ENCODE measurements at places on chromosomes 13 and 19.

DNA sequence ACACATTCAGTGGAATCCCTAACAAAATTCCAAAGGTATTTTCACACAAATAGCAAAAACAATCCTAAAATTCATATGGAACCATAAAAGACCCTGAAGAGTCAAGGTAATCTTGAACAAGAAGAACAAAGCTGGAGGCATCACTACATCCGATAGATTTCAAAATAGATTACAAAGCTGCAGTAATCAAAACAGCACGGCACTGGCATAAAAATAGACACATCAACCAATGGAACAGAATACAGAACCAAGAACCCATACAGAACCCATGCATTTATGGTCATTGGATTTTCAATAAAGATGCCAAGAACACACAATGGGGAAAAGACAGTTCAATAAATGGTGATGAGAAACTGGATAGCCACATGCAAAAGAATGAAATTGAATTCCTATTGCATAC, 32.5 kb downstream of the ZNF566 start:
- DNase-seq, result no peak

- peak; percentile 61 for DNase-seq
Observed at GRCh38 chr13:77833331-77833863, 85.2 kb downstream of the EDNRB start.

DNA sequence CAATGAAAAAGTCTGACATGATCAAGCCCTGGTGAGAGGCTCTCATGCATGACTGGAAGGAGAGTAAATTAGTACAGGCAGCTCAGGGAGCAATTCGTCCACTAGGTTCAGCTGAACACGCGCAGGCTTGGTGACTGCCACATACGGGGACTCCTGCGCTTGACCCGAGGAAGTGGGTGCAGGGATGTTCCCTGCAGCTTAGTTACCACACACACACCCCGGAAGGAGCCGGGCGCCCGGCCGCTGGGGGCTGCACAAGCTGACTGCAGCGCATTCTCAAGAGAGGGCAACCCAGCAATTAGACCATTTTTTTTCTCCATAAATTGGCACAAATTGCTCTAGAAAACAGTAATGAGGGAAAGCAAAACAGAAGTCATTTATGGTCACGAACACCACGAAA, 23.0 kb upstream of the MIER2 start:
- DNase-seq, result no peak

- DNase-seq, result no peak
Observed at GRCh38 chr13:97329331-97329730, 104.6 kb upstream of the RAP2A start.

DNA sequence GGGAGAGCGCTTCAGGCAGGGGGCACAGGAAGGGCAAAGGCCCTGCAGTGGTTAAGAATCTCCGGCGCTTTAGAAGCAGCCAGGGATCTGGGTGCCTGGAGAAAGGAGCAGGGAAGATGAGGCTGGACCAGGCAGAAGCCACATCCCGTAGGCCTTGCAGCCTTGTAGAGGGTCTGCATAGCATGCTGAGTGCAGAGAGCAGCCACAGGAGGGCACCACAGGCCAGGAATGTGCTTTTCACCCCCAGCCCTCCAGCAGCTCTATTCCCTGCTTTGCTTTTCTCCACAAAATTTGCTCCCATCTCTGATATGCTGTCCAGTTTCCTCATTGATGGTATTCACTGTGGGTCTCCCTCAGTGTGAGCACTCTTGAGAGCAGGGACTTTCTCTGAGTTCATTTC, 5.7 kb downstream of the WDR62 start:
- DNase-seq, result peak; percentile 61

DNA sequence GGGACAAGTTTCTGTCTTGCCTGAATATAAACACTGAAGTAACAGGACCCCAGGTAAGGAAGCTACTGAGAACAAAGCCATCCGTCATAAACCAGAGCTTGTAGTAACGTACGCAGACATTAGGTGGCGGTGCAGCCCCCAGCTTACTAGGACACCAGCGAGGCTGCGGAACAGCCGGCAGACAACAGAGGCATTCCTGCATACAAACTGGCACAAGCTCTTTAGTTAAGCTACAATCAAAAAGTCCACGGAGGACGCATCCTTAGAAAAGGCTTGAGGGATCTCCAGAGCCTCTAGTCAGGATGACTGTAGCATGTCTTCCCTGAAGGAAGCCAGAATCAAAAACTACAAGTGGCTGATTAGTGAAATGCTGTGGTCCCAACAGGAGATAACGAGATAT, 26.2 kb downstream of the ZNF160 start:
- no peak for DNase-seq

DNA sequence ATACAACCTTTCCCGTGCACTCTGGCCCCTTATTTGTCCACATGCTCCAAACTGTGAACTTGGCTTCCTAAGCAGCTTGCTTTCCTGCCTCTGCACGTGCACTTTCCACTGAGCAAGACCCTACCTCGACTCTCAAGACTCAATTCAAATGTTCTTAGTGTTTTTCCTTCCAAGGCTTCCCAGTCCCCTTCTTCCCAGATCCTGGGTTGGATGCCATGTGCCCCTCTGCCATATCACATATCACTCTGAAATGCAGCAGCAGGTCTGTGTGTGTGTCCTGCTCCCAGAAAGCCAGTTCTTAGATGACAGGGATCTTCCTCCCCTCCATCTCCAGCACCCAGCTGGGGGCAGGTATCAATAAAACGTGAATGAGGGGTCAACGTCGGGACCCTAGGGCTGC, 3.0 kb downstream of the ZNF557 start:
- DNase-seq, result no peak

DNA sequence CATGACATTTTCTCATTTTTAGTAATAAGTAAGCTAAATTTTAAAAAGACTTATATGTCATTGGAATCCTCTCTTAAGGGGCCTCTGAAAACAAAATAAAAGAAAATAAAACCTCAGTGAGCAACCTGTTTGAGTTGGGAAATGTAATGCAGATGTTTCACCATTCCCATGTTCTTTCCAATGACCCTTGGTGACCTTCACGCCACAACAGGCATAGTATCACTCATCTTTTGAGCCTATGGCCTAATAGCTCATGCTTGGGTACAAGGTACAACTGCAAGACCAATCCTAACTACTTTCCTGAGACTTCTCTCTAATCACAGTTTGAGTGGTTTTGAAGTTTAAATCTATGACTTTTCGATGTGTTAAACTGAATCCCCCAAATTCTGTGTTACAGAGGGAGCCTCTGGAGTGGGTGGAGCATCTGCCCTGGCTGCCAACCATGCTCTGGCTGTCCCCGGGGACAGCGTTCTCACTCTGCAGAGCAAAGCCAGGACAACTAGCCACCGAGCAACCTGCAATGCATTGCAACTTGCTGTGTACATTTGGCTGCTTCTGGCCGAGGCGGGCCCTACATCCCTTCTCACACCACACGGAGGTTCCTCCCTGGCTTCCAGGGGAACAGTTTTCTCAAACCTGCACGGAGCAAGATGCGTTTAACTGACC, 307.9 kb upstream of the MAB21L1 start:
- no peak for DNase-seq

DNA sequence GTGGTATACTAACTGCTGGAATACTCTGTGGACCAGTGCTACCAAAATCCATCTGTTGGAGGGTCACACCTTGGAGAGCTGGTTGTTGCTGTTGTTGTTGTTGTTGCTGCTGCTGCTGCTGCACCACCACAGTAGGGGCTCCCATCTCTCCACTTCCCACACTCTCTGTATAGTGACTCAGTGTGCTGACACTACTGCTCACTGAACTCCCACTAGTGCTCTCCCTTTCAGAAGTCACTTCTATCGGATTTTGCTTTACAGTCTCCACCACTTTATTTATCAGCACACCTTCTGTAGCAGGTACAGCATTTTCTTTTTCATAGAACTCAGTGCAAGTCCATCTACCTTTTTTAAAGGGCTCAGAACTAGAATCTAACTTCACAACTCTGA, 1.7 kb downstream of the TSC22D1 start:
- DNase-seq, result no peak

DNA sequence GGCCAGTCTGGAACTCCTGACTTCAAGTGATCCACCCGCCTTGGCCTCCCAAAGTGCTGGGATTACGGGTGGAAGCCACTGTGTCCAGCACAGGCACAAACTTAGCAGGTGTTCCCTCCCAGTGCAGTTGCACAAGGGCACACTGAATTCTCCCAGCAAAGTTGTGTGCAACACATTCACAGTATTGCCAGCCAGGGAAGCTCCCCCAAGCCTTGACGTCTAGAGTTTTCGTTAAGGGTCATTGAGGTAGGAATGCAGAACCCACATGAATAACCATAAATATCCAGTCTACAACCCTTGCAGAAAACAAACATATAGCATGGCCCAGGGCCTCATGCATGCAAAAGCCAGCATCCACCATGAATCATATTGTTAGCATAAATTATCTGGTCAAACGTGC, 3.3 kb upstream of the AURKC start:
- DNase-seq, result no peak

DNA sequence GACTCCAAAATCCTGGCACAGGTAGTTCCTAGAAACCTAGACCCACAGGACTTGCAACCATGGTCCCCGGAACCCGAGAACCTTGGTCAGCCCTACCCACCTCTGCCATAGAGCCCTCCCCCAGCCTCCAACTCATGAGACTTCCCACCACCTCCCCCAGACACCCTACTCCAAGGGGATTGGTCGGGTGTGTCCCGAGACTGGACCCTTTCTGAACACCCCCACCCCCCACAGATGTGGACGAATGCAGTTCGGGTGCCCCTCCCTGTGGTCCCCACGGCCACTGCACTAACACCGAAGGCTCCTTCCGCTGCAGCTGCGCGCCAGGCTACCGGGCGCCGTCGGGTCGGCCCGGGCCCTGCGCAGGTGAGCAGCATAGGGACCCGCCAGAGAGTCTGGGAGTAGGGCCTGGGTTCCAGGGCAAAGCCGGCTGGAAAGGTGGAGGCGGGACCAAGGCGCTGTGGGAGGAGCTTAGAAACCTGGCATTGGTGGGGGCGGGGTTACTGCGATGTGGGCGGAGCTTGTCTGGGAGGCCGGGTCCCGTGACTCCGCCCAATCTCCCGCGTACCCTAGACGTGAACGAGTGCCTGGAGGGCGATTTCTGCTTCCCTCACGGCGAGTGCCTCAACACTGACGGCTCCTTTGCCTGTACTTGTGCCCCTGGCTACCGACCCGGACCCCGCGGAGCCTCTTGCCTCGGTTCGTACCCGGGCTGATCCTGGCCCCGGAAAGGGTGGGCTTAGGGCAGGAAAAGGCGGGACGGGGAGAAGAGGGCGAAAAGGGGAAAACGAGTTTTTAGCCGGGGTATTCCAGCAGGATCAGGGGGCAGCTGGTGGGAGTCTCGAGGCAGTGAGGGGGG, 11.9 kb downstream of the LTBP4 start:
- no peak for DNase-seq

DNA sequence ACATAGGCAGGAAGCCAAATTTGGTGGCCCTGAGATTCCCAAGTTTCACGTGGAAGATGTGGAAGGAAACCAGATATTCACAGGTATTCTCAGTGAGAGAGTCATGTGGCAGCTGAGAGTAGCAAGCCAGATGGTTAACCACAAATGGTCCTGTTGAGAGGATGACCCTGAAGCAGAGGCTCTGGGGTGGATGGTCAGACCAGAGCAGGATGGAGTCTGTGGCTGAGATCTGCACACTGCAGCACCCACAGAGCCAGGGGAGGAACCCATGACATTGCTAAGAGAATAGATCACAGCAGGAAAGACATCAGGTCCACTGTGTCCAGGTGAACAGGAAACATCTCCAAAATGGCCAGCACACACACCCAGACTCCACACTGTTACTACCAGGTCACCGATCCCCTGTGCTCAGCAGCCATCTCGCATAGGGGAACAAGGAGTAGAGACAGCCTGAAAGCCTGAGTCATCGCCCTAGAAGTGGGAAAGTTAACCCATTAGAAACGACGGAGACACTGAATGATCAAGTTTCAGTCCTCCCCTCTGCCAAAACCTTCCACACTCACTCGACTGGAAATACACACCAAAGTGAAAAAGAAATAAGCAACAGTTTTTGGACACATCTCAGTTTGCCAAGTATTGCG, 160.0 kb downstream of the RBM26 start:
- DNase-seq, result peak; percentile 14

DNA sequence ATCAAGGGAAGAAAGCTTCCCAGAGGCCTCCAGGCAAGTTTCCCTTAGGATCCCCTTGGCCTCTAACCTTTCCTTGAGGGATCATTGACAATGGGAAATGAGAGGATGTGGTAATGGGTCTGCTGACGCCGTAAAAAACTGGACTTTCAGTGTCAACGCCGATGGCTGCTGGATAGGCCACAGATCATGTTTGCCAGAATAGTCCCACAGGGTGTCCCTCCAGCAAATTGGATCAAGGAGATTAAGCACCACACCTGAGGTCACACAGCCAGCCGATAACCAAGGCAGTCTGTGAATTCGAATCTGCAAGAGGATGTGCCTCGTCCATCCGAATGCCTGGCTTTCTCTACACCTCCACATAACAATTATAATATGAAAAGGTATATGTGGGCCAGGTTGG, 17.6 kb downstream of the BCAT2 start:
- DNase-seq, result no peak

DNA sequence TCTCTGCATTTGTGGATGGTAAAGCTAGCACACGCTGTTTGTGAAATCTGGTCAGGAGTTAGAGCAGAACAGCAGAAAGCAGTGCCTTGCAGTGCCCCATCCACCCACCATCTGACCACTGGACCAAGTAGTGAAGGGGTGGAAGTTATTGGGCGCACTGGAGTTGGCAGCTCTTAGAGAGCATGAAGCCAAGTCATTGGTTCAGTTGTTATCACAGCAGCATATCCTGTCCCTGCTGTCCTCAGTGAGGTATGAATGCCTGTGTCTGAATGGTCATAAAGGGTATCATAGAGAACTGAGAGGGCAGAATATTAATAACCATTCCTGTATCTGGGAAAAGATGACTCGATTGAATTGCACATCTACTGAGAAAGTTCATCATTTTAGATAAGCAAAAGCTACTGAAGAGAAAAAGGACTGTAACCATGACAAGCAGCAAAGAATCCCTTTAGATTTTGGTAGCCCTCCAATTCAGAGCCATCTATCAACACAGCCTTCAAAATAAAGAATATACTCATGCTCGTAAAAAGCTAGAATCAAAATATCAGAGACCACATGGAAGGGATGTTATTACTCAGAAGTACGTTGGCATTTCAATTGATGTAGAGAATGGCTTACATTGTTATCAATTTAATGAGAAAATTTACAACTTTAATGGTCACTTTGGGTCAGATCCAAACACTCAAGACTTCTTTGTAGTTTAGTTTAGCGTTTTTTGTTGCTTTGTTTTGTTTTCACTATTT, 919.0 kb downstream of the EFNB2 start:
- no peak for DNase-seq

DNA sequence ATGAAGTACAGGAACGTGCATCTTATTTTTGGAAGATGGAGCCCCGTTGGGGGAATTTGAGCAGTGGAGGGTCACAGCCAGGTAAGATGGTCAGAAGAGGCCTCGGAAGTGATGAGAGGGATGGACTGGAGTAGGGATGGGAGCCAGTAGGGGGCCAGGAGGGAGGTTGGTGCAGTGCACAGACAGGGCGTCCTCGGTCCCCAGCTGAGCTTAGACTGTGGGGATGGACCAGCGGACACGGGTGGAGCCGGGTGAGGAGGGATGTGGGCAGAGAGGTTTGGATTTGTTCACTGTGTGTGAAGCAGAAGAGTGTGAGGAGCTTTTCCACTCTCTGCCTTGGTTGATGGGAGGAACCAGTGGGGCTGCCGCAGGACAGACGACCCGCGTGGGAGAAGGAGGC, 10.6 kb downstream of the RPS9 start:
- no peak for DNase-seq

- DNase-seq, result peak; percentile 28
Observed at GRCh38 chr13:44758630-44759383, 182.7 kb upstream of the TSC22D1 start.

GRCh38 chr13:110006304-110006703, 219.9 kb upstream of the IRS2 start:
- DNase-seq, result peak; percentile 88

- DNase-seq, result no peak
Observed at GRCh38 chr13:71712988-71713653, 153.9 kb downstream of the DACH1 start.

All from myocyte (in vitro differentiated cells).